Colonic mucosa (tissue), 4 donors: ENCODE measurements at places on chromosomes 12 and 14.
A peak's percentile ranks its signal among the peaks of the same experiment; 100 is the strongest.

DNA sequence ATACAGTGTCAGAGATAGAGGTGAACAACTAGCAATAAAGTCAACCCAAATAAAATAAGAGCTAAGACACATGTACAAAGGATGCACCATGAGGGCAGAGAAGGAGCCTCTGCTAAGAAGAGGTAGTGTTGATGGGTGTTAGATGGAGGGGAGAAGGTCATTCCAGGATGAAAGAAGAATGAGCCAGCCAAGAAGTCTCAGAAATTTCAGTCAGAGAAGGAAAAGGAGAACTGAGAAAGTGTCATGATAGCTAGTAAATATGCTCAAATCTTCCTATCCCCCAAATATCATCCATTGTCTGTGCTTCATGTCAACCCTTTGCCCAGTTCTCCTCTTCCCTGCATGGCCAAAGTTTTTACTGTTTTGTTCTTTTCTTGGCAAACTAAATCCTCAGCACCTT, 225.2 kb upstream of the BTG1 start:
- DNase-seq: no peak

DNA sequence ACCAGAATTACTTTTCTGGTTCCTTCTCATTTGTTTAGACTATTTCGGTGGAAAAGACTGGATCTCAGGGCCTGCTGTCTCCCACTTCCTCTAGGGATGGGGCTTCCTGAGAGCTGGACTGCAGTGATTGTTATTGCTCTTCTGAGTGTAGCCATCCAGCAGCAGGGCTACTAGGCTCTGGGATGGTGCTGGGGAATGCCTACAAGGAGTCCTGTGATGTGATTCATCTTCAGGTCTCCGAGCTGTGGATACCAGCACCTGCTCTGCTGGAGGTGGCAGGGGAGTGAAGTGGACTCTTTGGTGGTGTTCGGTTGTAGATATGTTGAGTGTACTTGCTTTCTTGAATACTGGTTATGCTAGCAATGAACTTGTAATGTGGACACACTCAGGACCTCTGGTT, 42.7 kb downstream of the AEBP2 start:
- DNase-seq: no peak

GRCh38 chr12:76106631-76107030, 22.1 kb upstream of the NAP1L1 start:
- DNase-seq: no peak

DNA sequence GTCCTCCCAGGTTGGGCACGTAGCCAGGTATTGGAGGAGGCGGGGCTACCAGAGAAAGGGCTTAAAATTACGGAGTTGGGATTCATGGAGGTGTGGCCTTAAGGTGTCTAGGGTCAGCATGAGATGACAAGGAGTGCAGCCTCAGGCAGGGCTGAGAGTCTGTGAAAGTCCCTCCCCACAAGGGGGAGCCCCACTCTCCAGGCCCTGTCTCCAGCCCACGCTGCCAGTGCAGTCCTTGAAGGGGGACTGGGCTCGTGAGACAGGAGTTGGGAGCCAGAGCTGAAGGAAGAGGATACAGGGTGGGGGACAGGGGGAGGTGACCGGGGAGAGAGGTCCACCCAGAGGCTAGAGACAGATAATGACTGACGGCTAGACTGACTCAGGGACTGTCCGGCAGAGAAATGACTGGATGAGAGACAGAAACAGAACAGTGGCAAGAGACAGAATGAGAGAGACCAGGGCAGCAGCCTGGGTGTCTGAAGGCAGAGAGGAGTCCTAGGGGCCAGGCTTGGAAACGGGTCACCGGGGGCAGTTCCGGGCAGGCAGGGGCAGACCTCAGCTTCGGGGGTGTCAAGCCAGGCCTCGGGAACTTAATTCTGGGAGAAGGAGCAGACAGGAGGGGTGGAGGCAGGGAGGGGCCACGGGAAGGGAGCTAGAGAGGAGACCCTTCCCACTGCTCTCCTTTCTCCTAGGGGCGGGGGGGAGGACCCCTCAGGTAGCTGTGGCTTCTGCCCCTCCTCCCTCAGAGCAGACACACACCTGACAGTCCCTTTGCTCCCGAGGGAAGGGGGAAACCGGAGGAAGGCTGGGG, 970 bp downstream of the CDH24 start:
- DNase-seq: peak; percentile 78

DNA sequence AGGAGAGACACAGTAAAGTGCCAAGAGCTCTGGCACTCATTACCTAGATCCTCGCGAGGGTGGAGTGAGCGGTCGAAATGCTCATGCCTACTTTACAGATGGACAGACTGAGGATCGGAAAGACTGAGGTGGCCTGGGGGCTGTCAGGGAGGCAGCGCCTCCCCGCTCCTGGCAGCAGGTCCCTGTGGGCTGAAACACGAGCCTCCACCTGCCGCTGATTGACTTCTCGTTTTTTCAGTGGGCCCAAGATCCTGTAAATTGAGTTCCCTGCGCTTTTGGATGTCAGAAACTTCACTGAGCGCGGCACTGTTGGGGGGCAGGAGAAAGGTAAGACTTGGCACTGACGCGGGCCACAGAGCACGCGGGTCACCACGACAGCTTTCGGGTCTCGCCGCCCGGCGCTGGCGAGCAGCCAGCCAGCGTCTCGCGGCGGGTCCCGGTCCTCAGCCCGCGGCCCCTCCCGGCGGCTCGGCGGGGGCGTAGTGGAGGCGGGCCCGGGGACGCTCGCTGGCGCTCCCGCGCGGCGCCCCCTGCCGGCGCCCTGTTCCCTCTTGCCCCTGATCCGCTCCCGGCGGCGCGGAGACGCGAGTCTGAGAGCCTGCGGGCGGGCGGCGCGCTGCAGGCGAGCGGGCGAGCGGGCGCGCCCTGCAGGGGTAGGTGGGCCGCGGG, 552 bp upstream of the SCN8A start:
- DNase-seq: peak; percentile 72

DNA sequence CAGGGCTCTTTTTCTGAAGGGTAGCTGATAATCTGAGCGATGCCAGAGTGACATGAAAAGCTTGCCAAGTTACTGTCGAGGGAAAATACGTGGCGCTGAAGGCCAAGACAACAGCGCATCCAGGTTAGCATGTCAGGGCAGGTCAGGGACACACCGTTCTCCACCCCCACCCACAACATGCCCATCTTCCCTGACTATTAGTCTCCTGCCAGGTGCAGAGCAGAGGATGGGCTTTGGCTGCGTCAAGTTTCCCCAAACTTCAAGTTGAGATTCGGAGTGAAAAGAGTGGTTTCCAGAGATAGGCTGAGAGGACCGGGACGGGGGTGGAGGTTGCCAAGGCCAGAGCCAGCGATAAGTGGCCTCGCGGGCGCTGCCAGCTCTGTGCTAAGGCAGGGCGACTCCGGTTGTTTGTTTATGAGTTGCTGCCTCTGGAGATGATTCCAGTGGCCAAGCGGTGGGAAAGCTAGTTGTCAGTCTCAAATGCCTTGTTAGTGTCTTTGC, 1.7 kb downstream of the TRHDE start:
- no peak for DNase-seq

- no peak for DNase-seq
These were observed 3.2 kb upstream of the MMP19 start for GRCh38 chr12:55845785-55846496.

GRCh38 chr14:24576771-24577170, 721 bp upstream of the CTSG start:
- no peak for DNase-seq

GRCh38 chr14:68239988-68240771, 420.6 kb downstream of the RAD51B start:
- no peak for DNase-seq
